Panc1 (cell line): ENCODE measurements at places on chromosomes 6 and 20.

DNA sequence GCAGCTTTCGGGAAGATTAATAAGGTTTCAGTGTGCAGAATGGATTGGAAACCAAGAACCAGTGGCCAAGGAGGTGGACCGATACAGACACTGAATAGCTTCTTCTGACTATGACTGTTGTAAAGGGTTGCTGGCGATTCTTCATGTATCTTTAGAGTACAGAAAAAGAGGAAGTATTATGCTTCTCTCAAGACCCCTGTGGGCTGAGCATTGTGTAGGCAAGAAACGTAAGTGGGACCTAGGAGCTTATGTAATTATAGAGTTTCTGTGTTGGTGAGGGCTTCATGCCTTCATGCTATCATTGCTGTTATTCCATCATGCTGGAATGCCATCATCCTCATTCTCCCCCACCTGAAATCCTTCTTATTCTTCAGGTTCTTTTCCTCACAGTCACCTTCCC lies 105.4 kb upstream of the AKIRIN2 start:
- DNase-seq: no peak

- DNase-seq: no peak
Measured at GRCh38 chr6:96749891-96750290, 87.4 kb downstream of the GPR63 start.

GRCh38 chr6:37752718-37753117 lies 55.0 kb upstream of the MDGA1 start:
- DNase-seq: no peak

DNA sequence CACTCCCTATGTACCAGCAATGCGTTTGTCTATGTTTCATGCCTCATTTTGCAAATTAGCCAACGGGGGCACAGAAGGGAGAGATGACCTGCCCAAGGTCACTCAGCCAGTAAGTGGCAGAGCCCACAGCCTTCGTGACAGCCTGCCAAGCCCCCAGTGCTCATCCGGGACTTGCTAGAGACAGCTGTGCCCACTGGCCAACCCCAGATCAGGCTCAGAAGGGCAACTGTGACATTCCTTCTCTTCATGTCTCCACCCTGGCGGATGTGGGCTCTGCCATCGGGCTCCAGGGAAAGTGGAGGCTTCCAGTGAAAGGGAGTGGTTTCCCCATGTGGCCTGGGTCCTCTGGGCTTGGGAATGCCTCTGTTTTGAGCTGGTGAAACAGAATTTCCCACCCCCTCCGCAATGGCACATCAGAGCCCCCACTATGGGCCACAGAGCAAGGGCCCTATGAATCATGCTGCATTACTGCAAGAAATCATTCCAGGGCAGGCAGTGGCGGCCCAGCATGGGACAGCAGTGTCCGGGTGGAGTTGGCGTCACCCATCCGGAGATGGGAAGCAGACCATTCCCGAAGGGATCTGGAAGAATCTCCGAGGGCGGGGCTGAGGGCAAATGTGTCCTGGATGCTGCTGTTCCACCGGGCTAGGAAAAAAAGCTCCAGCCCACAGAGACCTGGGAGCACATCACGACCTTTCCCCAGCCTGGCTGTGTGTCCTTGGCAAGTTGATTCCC lies 9.1 kb downstream of the RSPO4 start:
- DNase-seq: no peak

DNA sequence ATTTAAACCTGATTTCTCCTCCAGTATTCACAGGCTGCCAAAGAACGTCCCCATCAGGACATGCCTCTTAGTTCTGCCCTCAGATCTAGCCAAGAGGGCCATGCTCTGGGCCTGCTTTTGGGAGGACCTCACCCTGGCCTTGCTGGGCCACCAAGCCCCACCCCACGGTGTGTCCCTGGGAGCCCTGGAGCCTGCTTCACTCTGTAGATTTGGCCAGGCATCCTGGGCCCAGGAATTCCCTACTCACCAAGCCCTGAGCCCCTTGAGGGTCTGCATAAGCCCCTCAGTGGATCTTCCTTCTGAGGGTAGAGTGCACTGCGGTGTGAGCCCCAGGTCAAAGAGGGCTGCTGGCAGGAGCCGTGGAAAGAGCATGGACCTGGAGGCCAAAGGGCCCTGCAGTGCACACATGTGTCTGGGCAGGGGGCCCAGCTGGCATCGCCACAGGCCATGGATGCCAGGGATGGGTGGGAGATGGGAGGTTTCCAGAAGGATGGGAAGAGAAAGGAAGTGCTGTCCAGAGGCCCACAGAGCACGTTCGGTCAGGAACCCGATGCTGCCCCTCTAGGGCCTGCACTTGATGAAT lies 98.0 kb downstream of the DACT2 start:
- no peak for DNase-seq

DNA sequence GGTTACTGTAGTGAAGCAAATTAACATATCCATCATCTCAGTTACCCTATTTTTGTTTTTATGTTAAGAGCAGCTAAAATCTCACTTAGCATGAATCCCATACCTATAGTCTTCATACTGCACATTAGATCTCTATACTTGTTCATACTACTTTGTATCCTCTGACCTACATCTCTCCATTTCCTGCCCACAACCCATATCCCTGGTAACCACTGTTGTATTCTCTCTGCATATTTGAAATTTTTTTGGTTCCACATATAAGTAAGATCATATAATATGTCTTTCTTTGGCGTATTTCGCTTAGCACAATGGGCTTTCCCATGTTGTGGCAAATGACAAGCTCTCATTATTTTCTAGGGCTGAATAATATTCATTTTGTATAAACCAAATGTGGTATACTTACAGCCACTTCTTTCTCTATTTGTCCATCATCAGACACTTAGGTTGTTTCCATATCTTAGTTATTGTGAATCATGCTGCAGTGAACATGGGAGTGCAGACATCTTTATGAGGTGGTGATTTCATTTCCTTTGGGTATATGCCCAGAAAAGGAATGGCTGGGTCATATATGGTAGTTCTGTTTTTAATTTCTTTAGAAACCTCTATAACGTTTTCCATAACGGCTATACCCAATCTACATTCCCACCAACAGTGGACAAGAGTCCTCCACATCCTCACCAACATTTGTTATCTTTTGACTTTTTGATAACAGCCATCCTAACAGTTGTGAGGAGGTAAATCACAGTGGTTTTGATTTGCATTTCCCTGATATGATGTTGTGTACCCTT lies 39.8 kb downstream of the BACH2 start:
- peak; percentile 18 for DNase-seq

DNA sequence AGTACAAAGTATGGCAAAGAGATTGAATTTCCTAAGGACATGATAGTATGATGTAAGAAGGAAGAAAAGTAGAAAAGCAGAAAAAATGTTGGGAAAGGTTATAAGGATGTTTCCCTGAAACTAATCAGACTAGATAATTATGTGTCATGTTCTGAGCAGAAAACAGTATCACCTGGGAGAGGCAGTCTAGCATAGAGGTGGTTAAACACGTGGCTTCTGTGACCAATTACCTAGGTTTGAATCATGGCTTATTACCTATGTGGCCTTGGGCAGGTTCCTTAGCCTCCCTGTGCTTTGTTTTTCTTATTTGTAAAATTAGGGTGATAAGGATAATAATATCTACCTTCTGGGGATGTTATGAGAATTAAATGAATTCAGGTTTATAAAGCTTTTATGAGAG lies 38.0 kb downstream of the SCGN start:
- no peak for DNase-seq

DNA sequence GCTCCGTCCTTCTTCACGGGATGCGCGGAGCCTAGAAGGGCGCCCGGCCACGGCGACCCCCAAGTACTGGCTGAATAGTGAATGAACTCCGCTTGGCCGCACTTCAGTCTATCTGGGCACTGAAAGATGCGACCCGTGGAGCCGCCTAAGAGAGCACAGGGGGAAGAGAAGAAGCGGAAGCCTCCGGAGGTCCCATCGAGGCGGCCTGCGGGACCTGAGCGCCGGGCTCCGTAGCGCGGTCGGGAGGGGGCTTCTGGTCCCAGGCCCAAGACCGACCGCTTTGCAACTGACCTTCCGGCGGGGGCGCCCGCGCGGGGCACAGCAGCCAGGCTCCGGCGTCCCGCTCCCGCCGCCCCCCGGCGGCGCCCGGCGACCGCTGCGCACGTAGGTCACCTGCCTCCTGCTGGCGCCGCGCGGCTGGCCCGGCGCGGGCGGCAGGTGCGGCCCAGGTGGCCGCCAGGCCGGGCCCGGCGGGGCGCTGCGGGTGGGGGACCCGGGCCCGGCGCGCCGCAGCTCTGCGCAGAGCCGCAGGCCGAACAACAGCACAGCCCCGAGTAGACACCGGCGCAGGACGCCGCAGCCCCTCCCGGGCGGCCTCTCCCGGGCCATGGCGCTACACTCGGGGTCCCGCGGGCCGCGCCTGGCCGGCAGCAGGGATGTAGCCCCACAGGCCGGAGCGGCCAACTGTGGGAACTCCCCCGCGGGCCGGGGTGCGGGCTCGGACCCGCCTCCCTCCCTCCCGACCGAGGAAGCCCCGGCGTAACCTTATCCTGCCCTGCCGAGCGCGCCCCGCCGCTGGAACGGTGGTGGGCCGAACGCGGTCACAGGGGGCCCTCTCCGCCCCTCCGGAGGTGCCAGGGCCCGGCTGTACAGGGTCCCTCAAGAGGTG lies at the start of gene METTL24:
TSS of gene METTL24 (minus strand) at position 686 of the 889 bp plus-strand sequence. CDS start at position 609, 77 bp downstream.
- DNase-seq: no peak

DNA sequence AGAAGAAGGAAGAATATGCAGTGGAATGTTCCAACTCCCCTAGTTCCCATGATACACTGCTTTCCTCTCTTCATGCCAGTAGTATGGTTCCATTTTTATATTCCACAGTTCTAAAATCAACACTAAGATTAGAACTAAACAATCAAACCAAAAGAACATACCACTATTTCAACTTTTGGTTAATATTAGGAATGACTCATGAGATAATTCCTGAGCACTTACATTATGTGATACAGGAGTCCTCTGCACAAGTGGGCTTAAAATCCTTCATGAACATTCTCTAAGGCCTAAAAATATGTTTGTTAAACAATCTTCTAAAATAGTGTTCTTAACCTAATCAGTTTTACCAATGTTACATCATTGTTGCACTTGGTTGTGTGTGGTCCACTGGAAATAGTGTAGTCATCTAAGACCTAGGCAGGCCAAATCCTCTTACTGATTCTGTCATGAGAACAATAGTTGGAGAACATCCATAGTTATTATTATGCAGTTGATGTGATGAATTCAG lies 30.3 kb upstream of the RCAN2 start:
- DNase-seq: no peak

GRCh38 chr6:100088009-100088408 lies 94.0 kb upstream of the MCHR2 start:
- DNase-seq: no peak

- no peak for DNase-seq
Measured at GRCh38 chr6:11851387-11851786, 72.8 kb upstream of the ADTRP start.

GRCh38 chr20:12012241-12013222 lies 94.8 kb downstream of the BTBD3 start:
- peak; percentile 39 for DNase-seq

GRCh38 chr6:106119546-106119945 lies 33.4 kb downstream of the PRDM1 start:
- DNase-seq: no peak

GRCh38 chr20:1075616-1076015 lies 42.8 kb upstream of the PSMF1 start:
- DNase-seq: no peak

- DNase-seq: peak; percentile 57
Measured at GRCh38 chr20:10848810-10849370, 175.1 kb upstream of the JAG1 start.

- no peak for DNase-seq
Measured at GRCh38 chr20:24700166-24700860, 230.9 kb downstream of the SYNDIG1 start.

- DNase-seq: no peak
Measured at GRCh38 chr6:128172081-128172480, 271.2 kb upstream of the THEMIS start.

DNA sequence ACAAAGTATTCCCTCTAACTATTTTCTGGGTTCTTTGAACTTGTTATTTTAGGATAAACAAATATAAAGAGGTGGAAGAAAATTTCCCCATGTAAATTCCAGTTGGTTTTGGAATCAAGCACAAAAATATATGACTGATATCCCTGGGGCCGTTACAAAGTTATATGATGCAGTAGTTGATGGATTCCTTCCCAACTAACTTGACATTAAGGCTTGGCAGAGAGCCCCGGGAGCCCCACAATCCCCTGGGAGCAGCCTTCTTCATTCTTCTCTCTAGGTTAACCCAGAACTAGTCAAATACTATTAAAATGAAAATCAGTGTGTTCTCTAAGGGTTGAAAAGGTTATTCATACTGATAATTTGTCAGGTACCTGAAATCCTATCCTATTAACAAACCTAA lies 508.9 kb upstream of the SOX4 start:
- DNase-seq: no peak

DNA sequence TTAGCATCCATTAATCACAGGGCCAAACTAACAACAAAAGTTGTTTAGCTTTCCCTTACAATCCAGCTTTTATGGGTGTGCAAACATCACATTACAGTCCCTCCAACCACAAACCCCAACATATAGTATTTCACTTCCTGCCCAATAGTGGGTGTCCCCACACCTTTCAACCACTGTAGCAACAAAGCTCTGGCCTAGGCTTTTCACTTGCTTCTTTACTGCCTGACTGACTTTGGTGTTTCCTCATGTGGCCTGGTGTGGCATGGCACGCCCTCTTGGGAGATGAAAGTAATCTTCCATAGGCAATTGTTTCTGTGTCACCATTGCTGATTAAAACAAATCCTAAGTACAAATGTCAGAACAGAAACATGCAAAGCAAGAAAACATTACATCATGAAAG lies 46.3 kb downstream of the MCM8 start:
- no peak for DNase-seq

GRCh38 chr20:22462975-22463914 lies 121.1 kb downstream of the FOXA2 start:
- DNase-seq: no peak

DNA sequence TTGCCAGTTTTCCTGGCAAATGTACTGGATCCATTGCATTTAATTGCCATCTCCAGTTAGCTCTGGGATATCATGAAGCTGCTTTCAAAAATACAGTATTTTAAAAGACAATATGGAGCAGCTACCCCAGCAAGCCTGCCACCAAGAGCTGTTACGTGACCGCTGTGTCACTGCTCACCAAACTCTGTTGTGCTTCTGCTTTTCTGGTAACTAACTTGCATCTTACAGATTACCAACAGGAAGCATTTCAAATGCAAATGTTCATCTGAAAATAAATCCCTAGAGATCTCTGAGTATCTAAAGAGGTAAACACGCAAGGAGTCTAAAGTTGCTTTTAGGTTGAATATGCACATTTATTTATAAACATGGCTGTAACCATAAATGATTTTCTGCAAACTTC lies 1008.3 kb downstream of the KIF16B start:
- no peak for DNase-seq

DNA sequence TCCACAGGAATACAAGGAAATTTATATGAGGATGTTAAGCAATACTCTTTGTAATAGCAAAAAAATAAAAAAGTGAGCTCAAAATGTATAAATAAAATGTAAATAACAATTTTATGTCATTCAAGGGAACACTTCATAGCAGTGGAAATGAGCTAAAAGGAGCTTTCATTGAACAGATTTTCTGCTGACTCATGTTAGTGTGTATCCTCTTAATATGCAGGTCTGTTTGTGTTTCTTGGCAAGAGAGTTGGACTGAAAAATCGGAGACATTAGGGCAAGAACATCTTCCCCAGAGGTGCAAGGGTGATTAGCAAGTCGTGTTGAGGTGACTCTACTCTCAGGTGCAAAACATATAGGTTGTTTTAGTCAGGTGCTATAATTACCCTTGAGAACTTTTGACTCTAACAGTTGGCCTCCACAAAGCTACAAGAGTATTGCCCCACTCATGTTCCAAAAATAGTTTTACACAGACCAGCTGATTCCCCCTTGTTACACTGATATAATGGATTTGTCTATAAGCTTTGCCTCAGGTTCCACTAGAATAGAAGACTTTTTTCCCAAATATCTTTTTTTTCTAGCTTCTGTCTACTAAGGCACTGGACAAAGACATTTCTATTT lies 702.9 kb downstream of the TENT5A start:
- DNase-seq: no peak
